ENCODE measurements at places on chromosomes 12 and 14.

GRCh38 chr12:46499901-46500300 is 127.3 kb upstream of the SLC38A2 start:
- DNase-seq: no peak

- no peak for DNase-seq
These were observed 10.7 kb downstream of the CCDC196 start for GRCh38 chr14:66496911-66497310.

- no peak for DNase-seq
These were observed 62.4 kb upstream of the MED13L start for GRCh38 chr12:116339800-116340371.

- no peak for DNase-seq
These were observed 487.1 kb downstream of the AACS start for GRCh38 chr12:125552295-125552694.

GRCh38 chr12:11904124-11904523 is 166.6 kb upstream of the BCL2L14 start:
- no peak for DNase-seq

DNA sequence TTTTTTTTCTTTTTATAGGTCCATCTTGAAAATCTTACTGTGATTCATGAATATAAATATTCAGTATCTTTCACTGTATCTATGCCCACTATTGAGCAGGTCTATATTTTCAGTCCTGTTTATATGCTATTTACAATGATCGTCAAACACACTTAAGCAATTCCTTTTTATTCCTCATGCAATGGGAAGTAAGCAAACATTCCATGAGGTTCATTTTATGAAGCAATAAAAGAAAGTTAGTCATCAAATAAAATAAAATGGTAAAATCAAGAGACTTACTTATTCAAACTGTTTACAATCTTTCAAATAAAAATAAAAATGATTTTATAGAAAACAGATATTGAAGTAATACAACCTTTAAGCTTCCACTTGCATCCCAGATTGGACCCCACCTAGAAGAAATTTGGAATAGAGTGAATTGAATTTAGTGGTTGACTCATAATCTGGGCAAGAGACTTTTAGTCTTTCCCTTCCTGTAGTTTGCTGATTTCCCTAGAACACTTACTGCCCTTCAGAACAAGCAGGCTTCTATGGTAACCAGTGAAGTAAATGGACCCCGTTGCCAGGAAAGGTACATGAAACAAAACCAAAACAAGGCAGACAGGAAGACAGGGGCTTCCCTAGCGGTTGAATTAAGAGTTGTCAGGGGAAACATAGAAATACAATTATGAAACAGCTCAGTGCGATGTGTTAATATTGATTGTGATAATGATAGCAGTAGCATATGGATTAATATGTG is 241.0 kb upstream of the ATP2B1 start:
- DNase-seq: no peak

GRCh38 chr12:120680165-120680738 is 6.7 kb upstream of the MLEC start:
- DNase-seq: no peak

- peak; percentile 77 for DNase-seq
These were observed 57.0 kb downstream of the NCOR2 start for GRCh38 chr12:124510301-124510970.
